Cardiac septum (tissue), 1 donor: ENCODE measurements at places on chromosomes 12 and 14. TPM values are rescaled to one million over a fixed set of nuclear protein-coding genes. Genes with fewer than 3 reads are reported as not detected.

Gene TBC1D30
- 1.8 TPM for total RNA-seq

Gene FIGNL2
- total RNA-seq, result 0.32 TPM

Gene POTEM
- not detected for total RNA-seq

Gene IAPP
- total RNA-seq, result not detected
